Fibroblast of skin of right quadriceps (primary cell): ENCODE measurements at places on chromosomes 12 and 14.

DNA sequence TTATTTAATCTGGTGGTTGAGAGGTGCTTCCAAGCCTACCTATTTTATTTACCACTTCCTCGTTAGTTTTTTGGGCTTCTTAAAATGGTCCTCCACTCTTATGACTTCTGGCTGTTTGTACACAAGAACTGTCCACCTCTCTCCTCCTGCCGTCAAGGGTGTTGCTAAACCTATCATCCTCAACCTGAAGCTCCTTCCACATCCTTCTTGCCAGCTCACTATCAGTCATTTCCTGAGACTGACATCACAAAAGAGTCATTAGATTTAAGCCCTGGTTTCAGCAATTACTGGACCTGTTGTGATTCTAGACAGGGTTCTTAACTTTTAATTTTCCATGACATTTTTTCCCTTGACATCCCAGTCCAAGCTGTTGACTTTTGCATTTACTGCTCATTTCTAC lies 91.9 kb downstream of the BICD1 start:
- peak; percentile 47 for DNase-seq

DNA sequence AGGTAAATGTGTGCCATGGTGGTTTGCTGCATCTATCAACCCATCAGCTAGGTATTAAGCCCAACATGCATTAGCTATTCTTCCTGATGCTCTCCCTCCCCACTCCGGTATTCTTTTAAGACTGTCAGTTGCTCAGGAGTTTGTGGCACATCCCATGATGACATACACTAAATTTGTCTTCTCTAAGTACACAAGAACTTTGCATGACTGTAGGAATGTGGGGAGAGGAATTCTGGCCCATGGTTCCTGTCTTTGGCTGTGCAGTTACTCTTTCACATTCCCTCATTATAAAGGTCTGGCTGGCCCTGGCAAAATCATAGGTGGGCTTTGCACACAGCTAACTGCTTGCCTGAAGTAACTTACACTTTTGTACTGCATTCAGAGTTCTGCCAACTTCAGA lies 30.3 kb downstream of the HMGA2 start:
- no peak for DNase-seq

DNA sequence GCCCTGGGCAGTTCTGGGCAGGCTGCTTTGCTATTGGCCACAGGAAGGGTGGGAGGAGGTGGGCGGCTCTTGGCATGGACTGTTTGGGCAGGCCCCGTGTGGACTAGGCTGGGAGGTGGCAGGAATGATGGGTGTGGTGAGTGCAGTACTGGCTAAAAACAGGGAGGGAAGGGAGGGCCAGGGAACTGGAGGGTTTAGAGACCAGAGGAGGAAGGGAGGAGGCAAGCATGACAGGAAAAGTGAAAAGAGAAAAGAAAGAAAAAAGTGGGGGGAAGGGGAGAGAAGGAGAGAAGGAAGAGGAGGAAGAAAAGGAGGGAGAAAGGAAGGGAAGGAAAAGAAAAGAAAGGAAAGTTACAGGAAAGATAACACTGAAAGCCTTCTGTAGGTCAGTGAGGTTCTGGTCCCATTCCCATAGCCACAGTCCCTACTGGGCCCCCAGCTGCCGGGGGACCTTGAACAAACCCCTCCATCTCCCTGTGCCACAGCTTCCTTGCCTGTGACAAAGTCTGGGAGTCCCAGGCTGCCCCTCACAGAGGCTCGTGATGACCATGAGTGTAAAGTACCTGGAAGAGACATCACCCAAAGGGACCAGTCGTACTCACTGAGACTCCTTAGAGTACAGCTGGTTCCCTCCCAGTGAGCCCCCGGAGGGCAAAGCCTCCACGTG lies 1.1 kb upstream of the C14orf132 start:
- DNase-seq: no peak

- DNase-seq: peak; percentile 81
Observed at GRCh38 chr12:95117178-95117599, 43.8 kb upstream of the NR2C1 start.

DNA sequence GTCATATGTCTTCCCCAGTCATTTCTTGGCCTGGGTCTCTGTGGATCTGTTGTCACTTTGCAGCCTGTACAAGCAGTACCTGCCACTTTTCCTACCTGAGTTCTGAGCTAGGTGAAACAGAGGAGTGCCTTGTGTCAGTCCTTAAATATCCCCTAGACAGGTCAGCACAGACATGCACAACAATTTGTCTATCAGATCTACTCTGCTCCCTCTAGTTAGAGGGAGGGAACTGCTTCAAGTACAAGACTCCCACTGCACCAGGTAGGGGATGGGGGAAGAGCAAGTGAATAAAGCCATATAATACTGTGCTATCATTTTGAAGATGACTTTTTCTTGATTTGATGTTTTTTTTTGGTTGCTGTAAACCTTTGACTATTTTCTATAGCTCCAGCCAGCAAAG lies 39.4 kb downstream of the MIPOL1 start:
- no peak for DNase-seq

GRCh38 chr12:55744340-55745030 lies 1.6 kb downstream of the GDF11 start:
- DNase-seq: no peak

DNA sequence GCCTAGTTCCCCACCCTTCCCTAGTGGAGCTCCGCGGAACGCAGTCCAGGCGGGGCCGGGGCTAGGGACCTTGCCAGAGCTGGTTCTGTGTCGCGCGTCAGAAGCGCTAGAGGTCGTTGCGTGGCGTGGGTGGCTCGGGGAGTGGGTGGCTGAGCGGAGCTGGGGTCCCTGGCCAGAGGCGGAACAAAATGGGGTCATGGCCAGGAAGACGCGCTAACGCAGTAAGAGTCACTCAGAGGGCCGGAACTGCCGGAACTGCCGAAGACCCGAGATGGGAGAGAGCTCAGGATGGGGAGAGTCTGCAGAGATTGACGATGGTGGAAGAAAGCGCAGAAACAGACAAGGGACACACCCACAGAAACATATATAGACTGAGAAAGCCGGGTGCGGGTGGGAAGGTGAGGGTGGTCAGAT lies 4.8 kb downstream of the DGKA start:
- no peak for DNase-seq

- DNase-seq: peak; percentile 97
Observed at GRCh38 chr12:120234643-120235368, 30.7 kb downstream of the PXN start.

DNA sequence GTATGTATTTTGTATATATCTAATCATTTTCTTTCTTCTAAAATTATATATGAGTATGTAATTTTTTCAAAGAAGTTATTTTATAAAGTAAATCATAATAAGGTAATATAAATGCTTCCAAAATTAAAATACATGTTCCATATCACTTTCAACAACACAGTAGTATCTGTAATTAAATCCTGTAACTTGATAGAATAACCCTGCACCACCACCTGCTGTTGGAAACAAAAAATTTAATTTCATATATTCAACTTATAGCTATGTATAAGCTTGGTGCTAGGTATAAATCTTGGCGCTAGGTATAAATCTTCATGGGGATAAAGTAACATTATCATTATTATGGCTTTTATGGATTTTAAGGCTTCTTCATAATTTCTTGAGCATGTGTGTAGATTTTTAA lies 149.7 kb upstream of the DCN start:
- DNase-seq: peak; percentile 22
